ENCODE measurements at places on chromosomes 11 and 22. TPM values are rescaled to one million over a fixed set of nuclear protein-coding genes. Genes with fewer than 3 reads are reported as not detected.

Gene PATE4
- not detected for total RNA-seq

Gene MIAT
- total RNA-seq: 0.49 TPM

Gene LRRC56
- 0.75 TPM for total RNA-seq

Gene MMP13
- not detected for total RNA-seq

Gene OR2D2
- total RNA-seq: 0.56 TPM

DNA sequence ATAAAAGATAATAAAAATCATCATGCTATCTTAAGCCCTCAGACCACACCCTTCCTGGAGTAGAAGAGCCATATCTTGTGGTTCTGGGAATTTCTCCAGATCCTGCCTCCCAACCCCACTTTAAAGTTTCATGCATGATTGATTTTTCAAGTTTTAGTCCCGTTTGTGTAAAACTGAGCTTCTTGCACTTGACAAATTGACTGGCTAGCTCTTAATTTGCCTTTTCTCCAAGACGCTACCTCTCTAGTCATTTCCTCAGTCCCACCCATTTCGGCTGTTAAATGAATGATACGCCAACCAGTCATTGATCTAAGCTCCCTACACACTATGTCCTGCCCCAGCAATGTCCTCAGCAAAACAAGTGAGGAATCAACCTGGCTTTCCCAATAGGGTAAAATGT lies 71.8 kb upstream of the TEAD1 start:
- H3K4me3 ChIP-seq: no peak overlapping the region
- DNase-seq: no peak
- no peaks in the 10 kb centered on the region for H3K36me3 ChIP-seq
- H3K4me1 ChIP-seq: peaks cover 12% of the 10 kb centered on the region
- no peaks in the 10 kb centered on the region for H3K27me3 ChIP-seq
- H3K27ac ChIP-seq: no peak overlapping the region

GRCh38 chr11:128929468-128929867 lies 13.2 kb downstream of the TP53AIP1 start:
- H3K4me3 ChIP-seq: no peak overlapping the region
- no peaks in the 10 kb centered on the region for H3K27me3 ChIP-seq
- no peaks in the 10 kb centered on the region for H3K36me3 ChIP-seq

GRCh38 chr22:29679316-29679715 lies 40.5 kb upstream of the CABP7 start:
- H3K4me3 ChIP-seq: no peak overlapping the region
- H3K36me3 ChIP-seq: peaks cover 87% of the 10 kb centered on the region
- H3K27ac ChIP-seq: no peak overlapping the region
- no peak for DNase-seq

- no peak for DNase-seq
- H3K27me3 ChIP-seq: no peaks in the 10 kb centered on the region
- no peaks in the 10 kb centered on the region for H3K4me1 ChIP-seq
- H3K27ac ChIP-seq: no peak overlapping the region
- H3K4me3 ChIP-seq: no peak overlapping the region
- H3K36me3 ChIP-seq: no peaks in the 10 kb centered on the region
Observed at GRCh38 chr11:115941481-115941993, 437.3 kb upstream of the CADM1 start.

DNA sequence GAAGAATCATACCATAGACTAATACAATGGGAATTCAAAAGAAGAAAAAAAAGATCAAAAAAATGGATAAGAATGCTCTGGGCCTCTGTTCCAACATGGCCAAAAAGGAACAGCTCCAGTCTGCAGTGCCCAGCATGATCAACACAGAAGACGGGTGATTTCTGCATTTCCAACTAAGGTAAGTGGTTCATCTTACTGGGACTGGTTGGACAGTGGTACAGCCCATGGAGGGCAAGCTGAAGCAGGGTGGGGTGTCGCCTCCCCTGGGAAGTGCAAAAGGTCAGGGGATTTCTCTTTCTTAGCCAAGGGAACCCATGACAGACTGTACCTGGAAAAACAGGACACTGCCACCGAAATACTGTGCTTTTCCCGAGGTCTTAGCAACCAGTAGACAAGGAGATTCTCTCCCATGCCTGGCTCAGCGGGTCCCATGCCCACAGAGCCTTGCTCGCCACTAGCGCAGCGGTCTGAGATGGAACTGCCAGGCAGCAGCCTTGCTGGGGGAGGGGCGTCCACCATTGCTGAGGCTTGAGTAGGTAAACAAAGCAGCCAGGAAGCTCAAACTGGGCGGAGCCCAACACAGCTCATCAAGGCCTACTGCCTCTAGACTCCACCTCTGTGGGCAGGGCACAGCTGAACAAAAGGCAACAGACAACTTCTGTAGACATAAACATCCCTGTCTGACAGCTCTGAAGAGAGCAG lies 428.4 kb downstream of the MN1 start:
- no peak overlapping the region for H3K27ac ChIP-seq
- H3K36me3 ChIP-seq: no peaks in the 10 kb centered on the region
- peaks cover 24% of the 10 kb centered on the region for H3K27me3 ChIP-seq
- no peak overlapping the region for H3K4me3 ChIP-seq

- H3K4me3 ChIP-seq: no peak overlapping the region
- peak overlapping the region; percentile 10 for H3K27ac ChIP-seq
- H3K36me3 ChIP-seq: peaks cover 15% of the 10 kb centered on the region
- H3K27me3 ChIP-seq: no peaks in the 10 kb centered on the region
Observed at GRCh38 chr11:36425561-36426081, 84.5 kb downstream of the TRAF6 start.

DNA sequence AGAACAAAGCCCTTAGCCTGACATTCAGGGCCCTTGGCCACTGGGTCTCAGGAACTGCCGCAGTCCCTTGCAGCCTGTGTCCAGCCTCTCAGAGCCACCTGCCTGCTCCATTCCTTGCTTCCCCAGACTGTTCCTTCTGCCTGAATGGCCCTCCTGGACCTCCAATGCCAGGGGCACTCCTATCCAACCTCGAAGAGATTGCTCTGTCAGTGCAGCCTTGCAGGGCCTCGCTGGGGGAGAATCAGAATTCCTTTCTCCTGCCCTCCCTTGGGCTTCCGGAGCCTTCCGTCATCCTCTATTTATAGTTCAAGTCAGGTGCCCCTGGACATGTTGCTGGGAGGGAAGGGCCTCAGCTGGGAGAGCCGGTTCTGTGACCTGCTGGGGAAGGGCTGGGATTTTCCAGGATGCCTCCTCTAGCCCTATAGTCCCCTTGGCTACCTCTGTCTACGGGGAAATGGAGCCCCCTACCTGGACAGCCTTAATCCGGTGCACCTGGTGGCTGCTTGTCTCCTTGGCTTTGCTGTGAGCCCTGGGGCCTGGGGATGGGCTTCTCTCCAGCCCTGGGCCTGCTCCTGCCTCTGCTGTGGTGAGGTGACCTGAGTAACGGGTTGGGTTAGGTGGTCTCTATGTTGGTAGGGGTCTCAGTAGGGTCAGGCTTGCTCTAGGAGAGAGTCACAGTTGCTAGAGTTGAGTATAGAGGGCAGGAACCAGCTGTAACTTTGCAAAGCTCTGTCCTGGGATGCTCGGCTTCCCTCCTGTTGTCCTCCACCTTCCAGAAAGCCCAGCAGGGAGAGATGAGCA lies 45.9 kb upstream of the SYT7 start:
- no peak overlapping the region for H3K4me3 ChIP-seq
- no peaks in the 10 kb centered on the region for H3K27me3 ChIP-seq
- peaks cover 12% of the 10 kb centered on the region for H3K4me1 ChIP-seq
- no peaks in the 10 kb centered on the region for H3K36me3 ChIP-seq

GRCh38 chr11:43825217-43825816 lies 55.3 kb upstream of the ALKBH3 start:
- H3K27me3 ChIP-seq: no peaks in the 10 kb centered on the region
- no peak overlapping the region for H3K27ac ChIP-seq
- no peaks in the 10 kb centered on the region for H3K4me1 ChIP-seq
- peaks cover 19% of the 10 kb centered on the region for H3K36me3 ChIP-seq
- H3K4me3 ChIP-seq: no peak overlapping the region

- H3K4me3 ChIP-seq: no peak overlapping the region
- H3K4me1 ChIP-seq: peaks cover 37% of the 10 kb centered on the region
- DNase-seq: no peak
- no peaks in the 10 kb centered on the region for H3K27me3 ChIP-seq
- peak overlapping the region; percentile 73 for H3K27ac ChIP-seq
Observed at GRCh38 chr11:11988681-11989261, 19.7 kb downstream of the DKK3 start.

- DNase-seq: no peak
- no peak overlapping the region for H3K4me3 ChIP-seq
- H3K27me3 ChIP-seq: no peaks in the 10 kb centered on the region
Observed at GRCh38 chr11:2536440-2536989, 91.7 kb downstream of the KCNQ1 start.

- H3K4me3 ChIP-seq: no peak within 1 kb of the TSS
- no peaks in the 10 kb centered on the region for H3K36me3 ChIP-seq
- H3K27ac ChIP-seq: no peak within 1 kb of the TSS
- H3K27me3 ChIP-seq: peaks cover 47% of the 10 kb centered on the region
Observed at GRCh38 chr22:38957046-38957770, at the start of gene APOBEC3A. TSS of gene APOBEC3A (plus strand) at chr22:38957609. CDS start at chr22:38957692, 83 bp downstream.

GRCh38 chr11:109522116-109522755 lies 100.2 kb downstream of the C11orf87 start:
- no peaks in the 10 kb centered on the region for H3K27me3 ChIP-seq
- no peaks in the 10 kb centered on the region for H3K36me3 ChIP-seq
- no peak for DNase-seq
- no peak overlapping the region for H3K4me3 ChIP-seq

- no peak overlapping the region for H3K4me3 ChIP-seq
- DNase-seq: no peak
- no peak overlapping the region for H3K27ac ChIP-seq
- H3K27me3 ChIP-seq: peaks cover 45% of the 10 kb centered on the region
Observed at GRCh38 chr22:44608597-44609399, 93.2 kb upstream of the PRR5 start.

DNA sequence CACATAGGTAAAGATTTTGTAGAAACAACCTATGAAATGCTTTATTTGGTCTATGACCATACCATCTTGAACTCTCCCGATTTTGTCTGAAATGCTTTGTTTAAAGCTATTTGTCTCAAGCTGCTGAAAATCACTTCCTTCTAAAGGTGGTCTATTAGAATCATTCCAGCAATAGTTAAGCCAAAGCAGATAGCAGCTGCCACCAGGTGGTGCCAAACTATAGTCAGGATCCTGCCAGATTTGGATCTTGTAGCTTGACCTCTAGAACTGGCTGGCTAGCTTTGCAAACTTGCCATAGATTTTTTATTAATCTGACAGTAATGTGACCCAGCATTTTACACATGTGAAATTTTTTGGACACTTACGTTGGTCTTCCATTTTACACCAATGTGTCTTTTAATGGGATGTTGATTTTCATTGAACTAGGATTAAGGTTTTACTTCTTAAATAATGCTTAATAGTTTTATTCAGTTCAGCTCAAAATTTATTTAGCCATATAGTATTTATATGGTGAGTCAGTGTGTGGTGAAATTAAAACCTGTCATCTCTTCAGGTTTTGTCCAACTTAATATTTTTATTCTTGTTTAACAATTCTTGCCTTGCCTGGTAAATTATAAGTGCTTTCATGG lies 19.7 kb downstream of the CTR9 start:
- no peak overlapping the region for H3K4me3 ChIP-seq
- DNase-seq: peak; percentile 58
- H3K4me1 ChIP-seq: no peaks in the 10 kb centered on the region

DNA sequence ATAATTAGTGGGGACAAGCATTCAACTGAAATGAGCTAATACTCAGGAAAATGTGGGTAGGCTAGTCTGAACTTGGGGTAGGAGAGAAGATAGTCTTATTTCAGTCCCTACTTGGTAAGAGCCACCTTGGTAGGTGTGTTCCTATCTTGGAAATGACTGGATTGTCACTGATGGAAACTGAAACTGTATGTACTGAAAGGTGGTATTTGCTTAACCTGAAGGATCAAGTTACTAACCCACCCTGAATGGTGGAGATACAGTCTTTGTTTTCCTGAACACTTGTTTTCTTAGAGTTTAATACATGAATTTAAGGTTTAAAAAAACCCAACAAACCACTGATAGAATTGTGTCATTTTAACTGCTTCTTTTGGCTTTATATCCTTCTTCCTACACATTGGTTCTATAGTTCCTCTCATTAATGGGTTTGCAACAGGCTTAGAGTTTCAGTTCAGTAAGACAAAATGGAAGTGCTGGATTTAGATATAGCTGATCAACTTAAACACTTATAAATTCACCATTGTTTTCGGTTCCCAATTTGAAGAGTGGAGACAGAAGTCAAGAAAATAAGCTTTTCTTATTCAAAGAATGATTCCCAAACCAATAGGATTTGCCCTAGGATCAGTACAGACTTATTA lies 4.2 kb downstream of the FAR1 start:
- H3K4me3 ChIP-seq: no peak overlapping the region
- no peak overlapping the region for H3K27ac ChIP-seq
- no peaks in the 10 kb centered on the region for H3K27me3 ChIP-seq

DNA sequence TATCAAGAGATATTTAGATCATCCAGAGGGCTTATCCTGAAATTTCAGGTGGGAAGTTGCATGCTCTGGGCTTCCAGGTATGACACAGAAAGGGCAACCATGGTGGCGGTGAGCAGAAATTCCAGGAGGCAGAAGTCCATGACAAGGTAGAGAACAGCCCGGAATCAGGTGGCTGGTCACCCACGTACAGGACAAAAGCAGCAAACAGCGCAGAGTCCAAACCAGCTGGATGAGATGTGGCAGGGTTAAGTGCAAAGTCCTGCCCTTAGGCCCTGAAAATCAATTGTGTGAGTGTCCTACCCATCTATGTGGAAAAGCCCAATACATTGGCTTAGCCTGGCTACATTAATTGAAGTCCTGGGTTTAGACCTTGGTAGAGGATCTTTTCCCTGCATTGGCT lies 11.6 kb downstream of the PPFIBP2 start:
- no peaks in the 10 kb centered on the region for H3K27me3 ChIP-seq
- H3K4me3 ChIP-seq: no peak overlapping the region
- no peak for DNase-seq
- H3K36me3 ChIP-seq: no peaks in the 10 kb centered on the region
- no peaks in the 10 kb centered on the region for H3K4me1 ChIP-seq
- no peak overlapping the region for H3K27ac ChIP-seq

- peaks cover 79% of the 10 kb centered on the region for H3K27me3 ChIP-seq
- H3K4me1 ChIP-seq: no peaks in the 10 kb centered on the region
Observed at GRCh38 chr11:30876663-30877396, 290.7 kb upstream of the MPPED2 start.

- peak overlapping the region; percentile 50 for H3K27ac ChIP-seq
- H3K27me3 ChIP-seq: no peaks in the 10 kb centered on the region
- H3K4me3 ChIP-seq: peak overlapping the region; percentile 72
- no peak for DNase-seq
Observed at GRCh38 chr11:2698386-2699184, 1.2 kb downstream of the KCNQ1OT1 start.

- no peak for DNase-seq
- H3K36me3 ChIP-seq: no peaks in the 10 kb centered on the region
- H3K27me3 ChIP-seq: peaks cover 7% of the 10 kb centered on the region
- no peaks in the 10 kb centered on the region for H3K4me1 ChIP-seq
Observed at GRCh38 chr11:110859998-110860397, 147.8 kb upstream of the ARHGAP20 start.

DNA sequence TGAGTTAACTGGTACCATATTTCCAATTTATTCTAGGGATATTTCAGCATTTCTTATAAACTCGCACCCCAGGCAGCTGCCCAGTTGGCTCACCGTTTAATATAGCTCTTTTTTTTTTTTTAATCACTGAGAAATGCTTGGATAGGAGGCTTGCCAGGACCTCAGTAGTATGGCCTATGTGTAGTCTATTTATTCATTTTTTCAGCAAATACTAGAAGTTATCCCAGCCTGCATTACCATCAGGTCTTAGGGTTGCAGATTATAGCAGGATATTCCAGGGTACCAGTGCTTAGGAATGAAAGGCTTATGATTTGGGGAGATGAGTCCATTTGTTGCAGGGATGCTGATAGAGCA lies 26.6 kb downstream of the PARVA start:
- H3K27ac ChIP-seq: no peak overlapping the region
- no peaks in the 10 kb centered on the region for H3K27me3 ChIP-seq
- H3K4me1 ChIP-seq: no peaks in the 10 kb centered on the region
- H3K4me3 ChIP-seq: no peak overlapping the region

All from MCF 10A (cell line).